ENCODE measurements at places on chromosomes 7 and 10.

DNA sequence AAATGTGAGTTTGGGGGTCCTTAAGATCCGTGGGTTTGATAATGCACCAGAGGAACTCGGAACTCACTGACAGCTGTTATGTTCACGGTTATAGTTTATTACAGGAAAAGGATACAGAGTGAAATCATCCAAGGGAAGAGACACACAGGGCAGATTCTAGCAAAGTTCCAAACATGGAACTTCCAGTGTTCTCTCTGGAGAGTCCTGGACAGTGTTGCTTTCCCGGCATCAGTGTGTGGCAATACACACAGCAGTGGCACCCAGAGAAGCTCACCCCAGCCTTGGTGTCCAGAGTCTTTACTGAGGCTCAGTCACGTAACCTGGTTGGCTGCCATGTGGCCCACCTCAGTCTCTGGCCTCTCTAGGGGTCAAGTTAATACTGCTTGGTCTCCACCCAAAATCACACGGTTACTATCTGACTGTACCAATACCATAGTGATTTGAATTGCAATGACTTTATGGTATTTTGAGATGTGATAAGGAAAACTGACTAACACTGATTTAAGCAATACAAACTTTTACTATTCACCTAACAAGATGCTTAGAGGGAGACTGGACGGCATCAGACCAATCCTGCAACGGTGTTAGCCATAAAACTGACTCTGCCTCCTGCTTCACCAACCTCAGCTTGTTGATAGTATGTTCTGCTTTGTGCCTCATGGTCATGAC, 8.1 kb upstream of the PRXL2A start:
- DNase-seq, result no peak

DNA sequence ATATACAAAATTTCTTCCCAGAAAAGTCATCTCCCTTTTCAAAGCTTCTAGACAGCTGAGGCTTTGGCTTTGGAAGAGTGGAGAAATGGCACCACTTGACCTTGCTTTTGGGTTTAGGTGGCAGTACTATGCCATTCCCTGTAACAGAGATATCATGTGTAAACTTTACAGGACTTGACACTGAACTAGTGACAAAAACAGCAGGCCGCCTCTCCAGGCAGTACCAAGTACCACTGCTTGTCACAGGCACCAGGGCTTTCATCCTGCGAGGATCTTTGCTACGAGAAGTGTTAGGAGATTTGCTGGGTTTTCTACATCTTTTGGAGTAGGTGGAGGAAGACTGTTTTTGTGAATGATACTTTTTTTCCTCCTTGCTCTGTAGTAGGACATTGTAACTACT, 32.6 kb upstream of the ANLN start:
- no peak for DNase-seq

- no peak for DNase-seq
Observed at GRCh38 chr7:2958416-2959102, 85.1 kb downstream of the CARD11 start.

DNA sequence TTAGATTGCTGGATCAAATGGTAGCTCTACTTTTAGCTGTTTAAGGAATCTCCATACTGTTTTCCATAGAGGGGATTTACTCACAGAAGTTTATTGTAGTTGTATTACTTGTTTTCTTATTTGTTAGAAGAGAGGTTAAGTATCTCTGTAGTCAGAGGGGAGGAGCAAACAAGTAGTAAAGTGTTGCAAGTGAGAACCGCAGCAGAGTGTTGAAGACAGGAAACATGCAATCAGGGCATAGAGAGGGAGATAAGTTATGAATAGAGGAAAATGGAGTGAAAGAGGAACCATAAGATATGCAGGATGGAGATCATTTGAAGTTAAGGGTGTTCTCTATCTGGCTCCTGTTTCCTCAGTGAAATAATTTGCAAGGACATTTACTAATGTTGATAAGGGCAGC, 331.4 kb upstream of the TMEM229A start:
- no peak for DNase-seq

DNA sequence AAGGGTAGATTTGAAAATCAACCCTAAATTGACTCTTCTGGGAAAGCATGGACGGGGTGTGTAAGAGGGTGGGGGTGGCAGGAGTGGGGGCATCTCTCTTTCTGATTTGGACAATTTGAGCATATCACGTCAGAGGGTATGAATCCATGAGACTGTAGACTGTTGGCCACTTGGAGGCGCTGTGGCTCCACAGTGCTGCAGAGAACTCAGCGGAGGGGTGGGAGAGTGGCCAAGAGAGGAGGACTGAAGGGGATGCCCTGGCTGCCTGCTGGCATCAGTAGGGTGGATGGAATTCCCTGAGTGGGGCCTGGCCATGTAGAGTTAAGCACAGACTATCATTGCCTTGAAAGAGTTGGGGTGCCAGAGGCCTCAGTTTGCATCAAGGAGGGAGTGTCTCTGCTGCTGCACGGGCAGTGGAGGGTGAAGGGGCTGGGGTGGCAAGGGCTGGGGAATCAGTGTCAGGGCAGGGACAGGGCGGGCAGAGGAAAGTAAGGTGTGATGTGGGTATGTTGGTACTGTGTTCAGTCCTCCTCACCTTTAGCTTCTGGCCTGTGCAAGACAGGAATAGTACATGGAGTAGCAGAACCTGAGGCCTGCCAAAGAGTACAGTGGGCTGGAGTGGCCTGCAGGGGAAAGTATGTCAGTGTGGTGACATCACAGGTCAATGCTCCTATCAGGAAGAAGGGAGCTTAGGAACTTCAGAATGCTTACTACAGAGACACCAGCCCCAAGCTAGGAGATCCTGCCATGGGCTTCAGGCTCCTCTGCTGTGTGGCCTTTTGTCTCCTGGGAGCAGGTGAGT, 133.5 kb upstream of the PRSS58 start:
- no peak for DNase-seq

DNA sequence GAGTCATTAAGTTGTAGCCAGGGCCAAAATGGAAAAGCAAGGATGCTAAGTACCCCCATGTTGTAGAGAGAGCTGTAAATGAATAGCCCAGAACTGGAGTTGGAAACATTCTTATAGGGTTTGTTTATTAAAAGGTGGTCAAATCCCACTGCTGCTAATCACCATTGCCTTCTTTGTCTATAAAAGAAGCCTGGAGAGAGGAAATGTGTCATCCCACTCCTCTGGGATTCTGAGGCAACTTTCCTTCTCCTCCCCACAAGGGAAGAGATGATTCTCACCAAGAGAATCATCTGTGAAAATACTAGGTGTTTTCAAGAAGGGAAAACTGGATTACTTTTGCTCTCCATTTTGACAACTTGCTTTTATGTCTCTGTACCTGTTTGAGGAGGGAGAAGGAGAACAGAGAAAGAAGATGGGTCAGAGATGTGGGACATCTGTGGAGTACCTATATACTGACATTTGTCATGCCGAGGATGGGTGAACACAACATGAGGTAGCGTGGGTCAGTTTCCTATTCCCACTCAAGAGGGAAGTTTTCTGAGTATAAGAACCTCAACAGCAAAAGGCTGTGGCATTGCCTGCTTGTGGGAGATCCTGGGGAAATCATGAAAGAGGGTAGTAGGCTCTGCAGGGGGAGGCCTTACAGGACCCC, 262.2 kb downstream of the KIF20B start:
- no peak for DNase-seq

DNA sequence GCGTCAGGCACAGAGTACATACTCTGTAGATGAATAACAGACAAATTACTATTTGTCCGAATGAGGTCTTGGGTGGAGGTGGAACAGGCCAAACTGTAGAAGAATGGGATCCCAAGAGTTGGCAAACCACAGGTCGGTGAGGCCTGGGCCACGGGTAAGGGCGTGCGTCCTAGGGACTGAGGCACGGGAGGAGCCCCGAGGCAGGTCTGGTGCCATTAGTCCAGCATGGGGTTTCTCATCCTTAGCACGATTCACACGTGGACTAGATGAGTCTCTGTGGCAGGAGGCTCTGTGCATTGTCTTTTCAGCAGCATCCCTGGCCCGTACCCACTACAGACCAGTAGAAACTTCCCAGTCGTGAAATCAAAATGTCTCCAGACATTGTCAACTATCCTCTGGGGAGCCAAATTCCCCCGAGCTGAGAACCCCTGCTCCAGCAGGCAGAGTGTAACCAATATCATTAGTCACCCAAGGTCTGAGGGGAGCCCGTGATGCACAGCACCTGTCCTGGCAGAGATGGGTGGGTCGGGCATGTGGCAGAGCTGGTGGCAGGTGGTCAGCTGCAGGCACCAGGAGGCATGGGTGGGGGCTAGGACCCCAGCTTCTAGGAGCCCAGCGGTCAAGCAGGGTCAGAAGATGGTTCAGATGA, 61.3 kb downstream of the COL13A1 start:
- DNase-seq, result no peak

DNA sequence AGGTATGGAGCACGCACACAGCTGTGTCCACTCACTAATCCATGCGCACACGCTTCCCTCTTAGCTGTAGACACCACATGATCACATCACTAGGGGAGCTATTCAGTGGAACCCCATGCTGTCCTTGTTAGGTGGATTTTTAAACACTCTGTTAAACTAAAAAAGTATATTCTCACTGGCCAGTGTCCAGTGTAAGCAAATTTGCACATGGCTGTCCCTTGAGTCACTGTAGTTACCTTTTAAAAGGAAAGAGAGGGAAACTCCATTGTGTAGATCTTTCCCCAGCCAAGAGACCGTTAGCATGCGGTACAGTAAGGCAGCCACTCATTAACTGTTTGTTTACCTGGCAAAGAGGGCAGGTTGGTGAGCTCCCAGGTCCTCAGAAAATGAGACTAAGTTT, 81.6 kb upstream of the INSYN2A start:
- no peak for DNase-seq

GRCh38 chr7:126440542-126440941, 812.2 kb downstream of the GRM8 start:
- DNase-seq, result no peak
